Spinal cord (tissue), 10 donors: ENCODE measurements at places on chromosomes 5 and 9. TPM values are rescaled to one million over a fixed set of nuclear protein-coding genes. Genes with fewer than 3 reads are reported as not detected.
A peak's percentile ranks its signal among the peaks of the same experiment; 100 is the strongest.

DNA sequence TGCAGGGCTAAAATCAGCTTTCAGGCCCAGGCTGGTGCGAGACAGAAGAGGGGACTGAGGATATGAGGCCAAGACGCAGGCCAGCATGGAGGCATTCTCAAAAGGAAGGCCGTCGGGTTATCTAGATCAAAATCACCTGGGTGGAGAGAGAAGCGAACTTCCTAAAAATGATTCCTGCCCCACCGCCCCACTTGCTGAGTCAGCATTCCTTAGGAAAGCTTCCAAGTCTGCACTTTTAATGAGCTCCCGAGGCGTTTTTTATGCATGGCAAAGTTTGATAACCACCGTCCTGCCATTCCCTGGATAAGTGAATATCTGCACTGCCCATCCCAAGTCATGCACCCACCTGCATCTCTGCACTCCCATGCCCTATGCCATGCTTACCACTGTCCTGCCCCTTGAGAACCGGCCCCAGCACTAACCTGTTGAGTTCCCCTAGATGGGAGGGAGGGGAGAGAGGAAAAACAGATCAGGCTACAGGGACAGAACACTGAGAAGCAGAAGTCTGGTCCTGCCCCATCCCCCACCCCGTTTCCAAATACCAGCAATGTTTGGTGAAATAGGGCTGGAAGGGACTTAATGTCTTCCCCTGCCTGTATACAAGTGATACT lies 1.6 kb upstream of the SPOCK1 start:
- no peak overlapping the region for H3K27ac ChIP-seq
- peaks cover 16% of the 10 kb centered on the region for H3K4me1 ChIP-seq
- H3K36me3 ChIP-seq, result no peaks in the 10 kb centered on the region
- no peak for DNase-seq
- H3K4me3 ChIP-seq, result no peak overlapping the region

GRCh38 chr5:115850744-115851416 lies 9.1 kb downstream of the AP3S1 start:
- H3K27ac ChIP-seq, result no peak overlapping the region
- DNase-seq, result no peak
- H3K27me3 ChIP-seq, result no peaks in the 10 kb centered on the region
- no peak overlapping the region for H3K4me3 ChIP-seq
- H3K4me1 ChIP-seq, result no peaks in the 10 kb centered on the region

DNA sequence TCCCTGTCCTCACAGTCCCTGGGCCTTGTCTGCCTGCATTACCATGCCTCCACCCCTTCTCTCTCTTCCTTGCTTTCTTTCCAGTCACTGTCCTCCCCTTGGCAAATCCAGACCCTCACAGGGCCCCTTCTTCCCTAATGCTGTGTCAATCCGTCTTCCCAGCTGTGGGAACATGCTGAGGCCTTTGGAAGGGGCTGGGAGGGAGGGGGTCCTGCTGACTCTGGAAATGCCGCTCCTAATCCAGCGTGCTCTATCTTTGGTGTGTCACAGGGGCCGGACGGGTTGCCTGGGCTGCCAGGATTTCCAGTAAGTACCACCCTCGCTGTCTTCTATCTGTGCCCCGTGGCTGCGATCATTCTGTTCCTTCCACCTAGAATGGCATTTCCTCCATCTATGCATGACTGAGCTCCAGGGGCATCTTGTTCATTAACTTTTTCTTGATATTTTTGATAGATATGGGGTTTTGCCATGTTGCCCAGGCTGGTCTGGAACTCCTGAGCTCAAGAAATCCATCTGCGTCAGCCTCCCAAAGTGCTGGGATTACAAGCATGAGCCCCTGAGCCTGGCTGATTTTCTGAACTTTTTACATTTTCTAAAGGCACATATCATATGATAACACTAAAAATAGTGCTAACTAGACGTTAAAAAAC lies 64.5 kb upstream of the TGFBR1 start:
- no peaks in the 10 kb centered on the region for H3K36me3 ChIP-seq
- no peaks in the 10 kb centered on the region for H3K27me3 ChIP-seq
- no peak for DNase-seq
- H3K4me3 ChIP-seq, result no peak overlapping the region

The FLT4 gene
- polyA plus RNA-seq, result 7.6 TPM

GRCh38 chr5:67896930-67897313 lies 318.6 kb upstream of the PIK3R1 start:
- DNase-seq, result no peak
- H3K27ac ChIP-seq, result no peak overlapping the region
- no peaks in the 10 kb centered on the region for H3K4me1 ChIP-seq
- H3K36me3 ChIP-seq, result no peaks in the 10 kb centered on the region

GRCh38 chr5:59654691-59655090 lies 238.8 kb downstream of the PDE4D start:
- no peak overlapping the region for H3K4me3 ChIP-seq
- no peaks in the 10 kb centered on the region for H3K4me1 ChIP-seq
- no peak for DNase-seq
- H3K36me3 ChIP-seq, result no peaks in the 10 kb centered on the region
- no peak overlapping the region for H3K27ac ChIP-seq

DNA sequence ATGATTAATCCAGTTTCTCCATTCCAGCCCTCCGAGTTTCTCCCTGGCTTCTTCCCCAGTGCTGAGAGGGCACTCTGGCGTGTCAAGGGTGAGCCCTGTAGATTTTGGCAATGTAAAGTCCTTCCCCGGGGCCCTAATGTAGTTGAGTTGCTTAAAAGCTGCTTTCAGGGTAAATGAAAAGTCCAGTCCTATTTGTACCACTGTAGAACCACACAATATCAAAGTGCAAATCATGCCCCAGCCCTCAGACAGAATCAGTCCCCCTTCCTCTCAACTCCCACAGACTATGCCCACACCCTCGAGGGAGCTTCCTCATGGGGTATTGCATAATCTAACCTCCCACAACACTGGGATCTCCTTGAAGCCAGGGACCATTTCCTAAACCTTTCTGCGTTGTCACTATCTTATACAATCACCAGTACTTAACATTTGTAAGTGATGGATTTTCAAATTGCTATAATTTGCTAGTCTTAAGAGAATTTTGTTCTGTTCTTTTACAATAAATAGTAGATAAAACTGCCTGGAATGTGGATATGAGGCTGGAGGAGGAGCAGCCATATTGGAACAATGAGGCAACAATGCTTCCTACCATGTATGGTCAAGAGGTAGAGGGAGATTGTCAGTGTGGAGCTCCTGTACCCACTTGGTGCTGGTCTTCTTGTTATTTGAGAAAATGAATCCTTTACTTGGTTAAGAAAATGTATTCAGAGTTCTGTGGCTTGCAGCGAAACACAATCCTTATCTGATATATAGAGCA lies 34.4 kb downstream of the ZNF366 start:
- H3K27me3 ChIP-seq, result no peaks in the 10 kb centered on the region
- DNase-seq, result no peak
- H3K36me3 ChIP-seq, result no peaks in the 10 kb centered on the region
- H3K4me3 ChIP-seq, result no peak overlapping the region

The NRG2 gene
- polyA plus RNA-seq, result 11.5 TPM

GRCh38 chr9:135884328-135885035 lies 22.9 kb downstream of the CAMSAP1 start:
- H3K4me3 ChIP-seq, result no peak overlapping the region
- peaks cover 37% of the 10 kb centered on the region for H3K36me3 ChIP-seq

The NAIP gene
- 47.8 TPM for polyA plus RNA-seq

DNA sequence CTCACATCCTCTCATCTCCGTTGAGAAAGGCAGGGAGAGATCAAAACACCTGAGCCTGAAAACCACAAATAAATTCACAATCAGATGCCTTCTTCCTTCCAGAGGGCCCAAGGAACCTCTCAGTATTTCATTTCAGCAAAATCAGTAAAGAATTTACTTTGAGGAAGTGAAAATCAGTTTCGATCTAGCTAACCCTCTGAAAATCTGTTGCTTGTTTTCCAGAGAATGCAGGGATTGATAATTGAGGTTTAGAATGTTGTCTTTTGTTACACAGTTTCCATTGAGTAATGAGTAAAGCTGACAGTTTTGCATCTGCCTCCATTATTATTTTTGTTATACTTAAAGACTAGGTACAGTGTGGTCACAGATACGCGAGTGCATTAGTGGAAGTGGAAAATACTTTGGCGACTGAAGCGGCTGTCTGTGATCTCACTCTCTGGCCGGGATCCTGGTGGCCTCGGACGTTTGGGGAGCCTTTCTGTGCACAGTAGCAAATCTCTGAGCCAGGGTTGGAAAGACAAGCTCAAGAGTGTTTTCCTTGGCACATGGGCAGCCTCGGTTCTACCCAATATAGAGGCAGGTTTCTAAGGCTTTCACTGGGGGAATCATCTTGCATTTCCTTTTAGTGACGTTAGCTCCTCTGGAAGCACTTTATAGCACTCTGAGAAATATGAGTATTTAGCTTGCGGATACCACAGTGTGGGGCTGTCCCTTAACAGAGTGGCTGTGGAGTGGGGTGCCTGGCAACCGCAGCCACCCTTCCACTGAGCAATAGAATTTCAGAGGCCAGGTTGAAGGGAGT lies 32.2 kb upstream of the ANGPTL2 start:
- H3K27ac ChIP-seq, result peak overlapping the region; percentile 74
- no peak overlapping the region for H3K4me3 ChIP-seq
- peaks cover 28% of the 10 kb centered on the region for H3K4me1 ChIP-seq

DNA sequence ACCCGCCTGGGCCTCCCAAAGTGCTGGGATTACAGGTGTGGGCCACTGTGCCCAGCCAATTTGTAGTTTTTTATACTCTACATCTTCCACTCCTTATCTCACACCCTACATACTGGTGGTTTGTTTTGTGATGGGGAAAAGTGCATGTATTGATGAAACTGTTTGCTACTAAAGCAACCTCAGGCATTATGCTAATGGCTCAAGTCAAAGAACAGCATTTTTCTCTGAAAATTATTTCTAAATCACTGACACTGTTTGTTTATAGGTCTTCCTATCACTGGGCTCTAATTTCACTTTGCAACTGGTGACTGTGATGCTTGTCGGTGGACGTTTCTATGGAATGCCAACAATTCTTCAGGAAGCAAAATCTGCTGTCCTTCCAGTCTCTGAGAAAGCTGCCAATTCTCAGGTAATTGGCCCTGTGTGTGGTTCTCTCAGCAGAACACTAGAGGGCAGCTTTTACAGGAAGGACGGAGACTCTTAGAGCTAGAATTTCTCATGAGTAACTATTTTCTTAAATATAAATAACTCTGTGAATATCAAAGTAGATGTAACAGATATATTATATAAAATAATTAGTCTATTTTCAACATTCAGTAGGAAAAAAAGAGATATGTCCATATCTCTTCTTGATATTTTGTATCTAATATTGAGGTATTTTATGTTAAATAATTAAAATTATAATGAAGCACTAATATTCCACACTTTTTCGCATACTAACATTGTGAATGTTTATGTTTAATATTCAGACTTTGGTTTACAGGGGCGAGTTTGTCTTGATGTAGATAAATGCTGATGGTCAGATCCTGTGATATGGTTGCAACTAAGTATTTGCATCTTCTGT lies 244.1 kb downstream of the ADGRV1 start:
- H3K27ac ChIP-seq, result no peak overlapping the region
- H3K36me3 ChIP-seq, result no peaks in the 10 kb centered on the region
- H3K4me1 ChIP-seq, result no peaks in the 10 kb centered on the region
- DNase-seq, result no peak
- H3K27me3 ChIP-seq, result no peaks in the 10 kb centered on the region
- no peak overlapping the region for H3K4me3 ChIP-seq

DNA sequence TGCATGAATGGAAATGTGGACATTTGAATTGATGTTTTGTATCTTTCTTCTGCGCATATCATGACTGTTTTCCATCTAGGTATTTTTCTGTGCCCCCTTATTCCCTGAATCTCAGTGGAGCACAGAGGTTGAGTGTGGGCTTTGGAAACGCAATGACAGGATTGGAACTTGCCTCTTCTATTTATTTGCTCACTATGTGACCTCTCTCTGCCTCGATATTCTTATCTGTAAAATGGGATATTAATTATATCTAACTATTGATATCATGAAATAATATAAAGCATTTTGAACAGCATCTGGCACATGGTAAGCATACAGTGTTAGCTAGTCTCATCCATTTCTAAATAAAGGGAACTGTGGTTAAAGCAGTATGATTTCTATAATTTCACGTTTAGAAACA lies 26.0 kb downstream of the HABP4 start:
- H3K4me1 ChIP-seq, result no peaks in the 10 kb centered on the region
- no peaks in the 10 kb centered on the region for H3K27me3 ChIP-seq
- no peak overlapping the region for H3K27ac ChIP-seq
- no peak for DNase-seq
- no peak overlapping the region for H3K4me3 ChIP-seq
